ENCODE measurements at places on chromosomes 1 and 21.

GRCh38 chr1:221239792-221240191, 360.5 kb downstream of the HLX start:
- no peak for DNase-seq

DNA sequence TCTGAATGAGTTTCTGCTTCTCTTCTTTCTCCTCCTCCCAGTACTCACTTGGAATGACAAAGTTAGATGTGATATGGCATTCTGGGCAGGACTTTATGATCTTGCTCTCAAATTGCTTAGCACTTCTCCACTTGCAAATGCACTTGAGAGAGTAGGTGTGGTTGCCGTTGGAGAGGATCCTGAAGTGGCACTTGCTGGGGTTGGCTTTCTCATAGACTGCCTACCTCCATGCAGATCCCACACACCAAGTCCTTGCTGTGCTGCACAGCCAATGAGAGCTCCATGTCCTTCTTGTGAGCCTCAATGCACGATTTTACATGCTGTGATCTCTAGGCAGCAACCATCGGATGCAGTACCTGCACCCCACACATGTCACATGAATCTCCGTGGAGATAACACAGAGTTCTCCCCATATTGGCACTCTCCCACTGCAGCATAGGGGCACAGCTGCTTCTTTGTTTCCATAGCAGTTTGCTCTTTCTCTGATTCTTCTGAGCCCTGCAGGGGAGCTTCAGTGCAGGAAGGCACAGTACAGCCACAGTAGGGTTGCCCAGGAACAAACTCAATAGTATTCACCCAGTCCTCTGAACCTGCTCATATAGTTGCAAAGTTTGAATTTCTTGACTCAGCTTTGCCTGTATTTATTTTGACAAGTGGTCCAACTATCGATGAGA, 45.2 kb downstream of the ZNF691 start:
- DNase-seq: no peak

GRCh38 chr1:248824301-248824700, 1.4 kb downstream of the SH3BP5L start:
- no peak for DNase-seq

GRCh38 chr1:165444897-165445370, at the start of gene RXRG:
Gene RXRG, minus strand, starts transcription at chr1:165445126. Its CDS starts 233 bp downstream, at chr1:165444893.
- DNase-seq: no peak

DNA sequence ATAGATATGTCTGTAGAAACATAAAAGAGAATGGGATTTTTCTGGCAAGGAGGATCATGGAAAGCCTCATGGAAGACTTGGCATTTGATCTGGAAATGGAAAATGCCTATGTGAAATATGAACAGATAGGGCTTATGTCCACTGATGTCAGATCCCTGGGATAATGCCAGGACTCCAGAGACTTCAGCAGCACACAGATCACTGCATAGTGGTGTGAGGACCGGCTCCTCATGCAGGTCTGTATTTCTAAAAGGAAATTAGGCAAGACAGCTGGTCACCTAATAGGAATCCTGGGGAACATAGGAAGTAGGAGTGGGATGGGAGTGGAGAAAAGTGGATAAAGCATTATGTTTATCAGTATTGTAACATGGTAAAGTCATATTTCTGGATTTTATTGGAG, 56.8 kb upstream of the IPO9 start:
- DNase-seq: no peak
